Thyroid gland (tissue), 4 donors: ENCODE measurements at places on chromosomes 7 and 10.

- H3K4me1 ChIP-seq, result no peaks in the 10 kb centered on the region
- no peak overlapping the region for H3K4me3 ChIP-seq
Measured at GRCh38 chr7:23893176-23893941, 183.3 kb downstream of the STK31 start.

GRCh38 chr10:21810582-21811244, 192.8 kb downstream of the DNAJC1 start:
- no peaks in the 10 kb centered on the region for H3K4me1 ChIP-seq
- no peaks in the 10 kb centered on the region for H3K36me3 ChIP-seq
- H3K4me3 ChIP-seq, result no peak overlapping the region
- H3K27me3 ChIP-seq, result no peaks in the 10 kb centered on the region
- H3K27ac ChIP-seq, result no peak overlapping the region

DNA sequence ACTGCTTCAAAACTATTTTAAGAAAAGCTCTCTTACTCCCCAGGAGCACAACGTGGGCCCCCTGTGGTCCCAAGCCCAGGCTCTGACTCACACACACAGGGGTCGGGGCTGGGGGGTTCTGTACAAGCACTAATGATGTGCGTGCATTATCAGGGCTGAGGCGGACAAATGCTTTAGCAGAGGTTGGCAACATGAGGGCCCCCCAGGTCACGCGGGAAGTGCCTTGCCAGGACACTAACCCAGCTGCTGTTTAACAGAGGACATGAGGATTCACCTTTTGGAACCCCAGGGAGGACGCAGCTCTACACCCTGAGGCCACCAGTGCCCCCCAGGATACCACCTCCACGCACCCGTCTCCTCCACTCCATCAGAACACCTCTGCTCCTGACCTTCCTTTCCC, 342.8 kb downstream of the DNAJB6 start:
- H3K36me3 ChIP-seq, result no peaks in the 10 kb centered on the region
- H3K4me3 ChIP-seq, result no peak overlapping the region
- H3K27me3 ChIP-seq, result peaks cover 8% of the 10 kb centered on the region
- H3K4me1 ChIP-seq, result no peaks in the 10 kb centered on the region
- H3K27ac ChIP-seq, result no peak overlapping the region
- DNase-seq, result no peak

- no peak overlapping the region for H3K27ac ChIP-seq
- DNase-seq, result no peak
- no peaks in the 10 kb centered on the region for H3K27me3 ChIP-seq
- peaks cover 12% of the 10 kb centered on the region for H3K4me1 ChIP-seq
- peaks cover 21% of the 10 kb centered on the region for H3K36me3 ChIP-seq
- H3K4me3 ChIP-seq, result no peak overlapping the region
Measured at GRCh38 chr7:100802951-100803350, 24.4 kb downstream of the EPHB4 start.

- H3K4me1 ChIP-seq, result no peaks in the 10 kb centered on the region
- DNase-seq, result peak; percentile 51
- H3K4me3 ChIP-seq, result no peak overlapping the region
- H3K27ac ChIP-seq, result no peak overlapping the region
- no peaks in the 10 kb centered on the region for H3K36me3 ChIP-seq
- H3K27me3 ChIP-seq, result no peaks in the 10 kb centered on the region
Measured at GRCh38 chr10:15571575-15571974, 148.1 kb downstream of the ITGA8 start.

DNA sequence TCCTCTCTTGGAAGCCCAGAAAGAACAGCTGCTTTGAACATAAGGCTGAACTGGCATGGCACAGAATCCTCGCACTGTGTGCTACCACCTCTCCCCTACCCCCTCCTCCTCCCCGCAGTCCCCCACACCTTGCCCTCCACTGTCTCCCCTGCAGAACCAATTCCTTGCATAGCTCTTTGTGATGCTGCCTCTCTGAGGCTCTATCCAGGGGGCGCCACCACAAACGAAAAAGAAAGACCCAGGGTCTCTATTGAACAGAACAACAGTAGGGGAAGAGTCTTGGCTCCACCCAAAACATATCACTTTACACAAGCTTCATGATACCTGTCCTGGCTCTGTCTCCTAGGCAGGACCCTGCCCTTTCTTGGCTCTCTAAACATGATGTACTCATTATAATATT, 26.2 kb upstream of the EBLN1 start:
- H3K4me1 ChIP-seq, result no peaks in the 10 kb centered on the region
- no peak overlapping the region for H3K4me3 ChIP-seq
- no peaks in the 10 kb centered on the region for H3K27me3 ChIP-seq
- no peaks in the 10 kb centered on the region for H3K36me3 ChIP-seq

DNA sequence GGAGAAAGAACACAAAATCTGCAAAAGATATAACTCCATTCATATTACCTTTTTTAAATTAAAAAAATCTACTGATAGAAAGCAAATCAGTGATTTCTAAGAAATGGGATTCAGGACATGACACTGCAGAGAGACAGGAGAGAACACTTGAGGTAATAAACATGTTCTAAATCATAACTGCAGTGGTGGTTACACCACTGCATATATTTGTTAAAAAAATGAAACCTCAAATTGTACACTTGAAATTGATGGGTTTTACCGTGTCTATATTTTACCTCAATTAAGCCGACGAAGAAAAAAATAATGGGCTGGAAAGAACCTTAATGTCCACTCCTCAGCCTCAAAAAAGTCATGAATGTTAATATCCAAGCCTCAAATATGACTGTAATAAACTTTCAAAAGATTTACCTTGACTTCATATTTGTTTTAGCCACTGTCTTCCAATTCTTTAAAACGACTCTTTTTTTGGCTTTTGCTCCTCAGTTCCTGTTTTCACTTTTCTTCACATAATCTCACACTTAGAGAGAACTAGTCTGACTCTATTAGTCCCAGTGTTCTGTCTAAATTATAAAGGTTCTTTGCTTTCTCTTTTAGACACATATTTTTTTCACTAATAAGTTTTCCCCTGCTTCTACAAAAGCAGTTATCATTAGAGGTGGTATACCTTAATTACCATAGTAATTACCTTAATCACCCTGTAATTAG, 502.4 kb downstream of the GRM8 start:
- no peaks in the 10 kb centered on the region for H3K36me3 ChIP-seq
- no peak for DNase-seq
- no peaks in the 10 kb centered on the region for H3K27me3 ChIP-seq
- H3K27ac ChIP-seq, result no peak overlapping the region

DNA sequence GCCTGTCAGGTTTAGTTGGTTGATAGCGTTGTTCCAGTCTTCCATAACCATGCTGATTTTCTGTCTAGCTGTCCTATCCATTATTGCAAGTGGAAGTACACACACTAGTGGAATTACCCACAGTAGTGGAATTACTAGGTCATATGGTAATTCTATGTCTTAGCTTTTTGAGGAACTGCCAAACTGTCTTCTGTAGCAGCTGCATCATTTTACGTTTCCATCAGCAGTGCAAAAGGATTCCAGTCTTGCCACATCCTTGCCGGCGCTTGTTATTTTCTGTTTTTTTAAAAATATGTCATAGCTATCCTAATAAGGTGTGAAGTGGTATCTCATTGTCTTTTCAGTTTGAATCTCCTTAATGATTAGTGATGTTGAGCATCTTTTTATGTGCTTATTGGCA, 17.2 kb upstream of the RHBDD2 start:
- no peaks in the 10 kb centered on the region for H3K27me3 ChIP-seq
- no peak overlapping the region for H3K4me3 ChIP-seq
- H3K27ac ChIP-seq, result no peak overlapping the region

DNA sequence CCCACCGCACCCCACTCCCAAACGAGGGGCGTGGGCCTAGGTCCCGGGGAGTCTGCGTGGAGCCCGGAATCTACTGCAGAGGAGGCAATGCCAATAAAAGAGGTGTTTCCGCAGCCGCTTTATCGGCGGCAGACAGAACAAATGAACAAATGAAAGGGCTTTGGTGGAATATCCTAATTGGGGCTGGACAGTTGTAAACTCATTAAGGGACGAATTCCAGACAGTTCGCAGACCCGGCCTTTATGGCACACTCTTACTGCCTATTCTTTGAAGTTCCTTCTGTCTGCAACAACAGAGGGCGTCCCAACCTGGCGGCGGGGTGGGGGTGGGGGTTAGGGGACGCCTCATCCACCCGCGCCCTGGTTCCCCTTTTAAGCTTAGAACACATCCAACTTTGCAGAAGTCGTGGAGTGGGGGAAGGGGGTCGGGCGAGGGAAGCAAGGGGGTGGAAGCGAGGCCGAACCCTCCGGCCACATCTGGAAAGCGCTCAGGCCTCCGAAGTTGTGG, 4.1 kb downstream of the HOXA9 start:
- H3K27me3 ChIP-seq, result peaks cover 64% of the 10 kb centered on the region
- no peak overlapping the region for H3K27ac ChIP-seq
- H3K4me3 ChIP-seq, result no peak overlapping the region
- no peak for DNase-seq
- no peaks in the 10 kb centered on the region for H3K36me3 ChIP-seq

DNA sequence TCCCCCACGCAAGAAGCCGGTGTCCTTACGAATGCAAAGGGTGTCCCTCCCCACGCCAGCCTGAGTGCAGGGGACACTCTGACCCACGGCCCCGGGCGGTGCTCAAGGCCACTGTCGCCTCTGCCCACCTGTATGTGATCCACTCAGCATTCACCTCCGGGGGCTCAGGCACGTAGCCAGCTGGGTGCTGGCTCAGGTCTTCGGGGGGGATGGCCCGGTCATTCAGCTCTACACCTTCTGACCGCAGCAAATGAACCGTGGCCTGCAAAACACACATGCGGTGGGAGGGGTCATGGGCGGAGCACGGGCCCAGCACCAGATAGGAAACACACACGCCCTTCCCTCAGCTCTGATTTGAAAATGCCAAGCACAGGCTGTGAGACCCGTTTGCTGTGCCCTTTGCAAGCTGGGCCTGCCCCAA, 25.9 kb downstream of the CFAP46 start:
- peak; percentile 94 for DNase-seq
- H3K27ac ChIP-seq, result peak overlapping the region; percentile 51
- H3K27me3 ChIP-seq, result no peaks in the 10 kb centered on the region
- no peaks in the 10 kb centered on the region for H3K36me3 ChIP-seq

DNA sequence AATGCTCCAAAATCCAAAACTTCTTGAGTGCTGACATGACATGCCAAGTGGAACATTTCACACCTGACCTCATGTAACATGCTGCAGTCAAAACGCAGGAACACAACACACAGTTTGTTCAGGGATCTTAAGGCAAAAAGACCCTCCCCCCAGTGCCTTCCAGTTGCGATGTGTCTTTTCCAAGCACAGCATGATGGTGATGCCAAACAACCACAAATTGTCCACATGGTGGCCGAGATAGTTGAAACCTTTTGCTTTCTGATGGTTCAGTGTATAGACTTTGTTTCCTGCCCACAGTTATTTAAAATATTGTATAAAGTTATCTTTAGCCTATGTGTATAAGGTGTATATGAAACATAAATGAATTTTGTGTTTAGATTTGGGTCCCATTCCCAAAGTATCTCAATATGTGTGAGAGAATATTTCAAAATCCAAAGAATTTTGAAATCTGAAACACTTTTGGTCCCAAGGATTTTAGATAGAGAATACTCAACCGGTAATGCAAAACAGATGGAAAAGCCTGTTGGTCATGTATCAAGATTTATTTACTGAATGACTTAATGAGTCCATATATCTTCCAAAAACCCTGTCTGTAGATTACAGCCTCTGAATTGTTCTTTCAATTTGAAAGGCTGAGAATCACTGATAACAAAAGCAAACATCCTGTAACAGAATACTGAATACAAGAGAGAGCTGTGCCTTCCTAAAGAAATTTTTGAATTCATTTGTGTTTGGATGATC, 93.4 kb upstream of the OIT3 start:
- H3K27me3 ChIP-seq, result no peaks in the 10 kb centered on the region
- H3K27ac ChIP-seq, result no peak overlapping the region
- no peak for DNase-seq
- no peaks in the 10 kb centered on the region for H3K4me1 ChIP-seq
- no peak overlapping the region for H3K4me3 ChIP-seq

DNA sequence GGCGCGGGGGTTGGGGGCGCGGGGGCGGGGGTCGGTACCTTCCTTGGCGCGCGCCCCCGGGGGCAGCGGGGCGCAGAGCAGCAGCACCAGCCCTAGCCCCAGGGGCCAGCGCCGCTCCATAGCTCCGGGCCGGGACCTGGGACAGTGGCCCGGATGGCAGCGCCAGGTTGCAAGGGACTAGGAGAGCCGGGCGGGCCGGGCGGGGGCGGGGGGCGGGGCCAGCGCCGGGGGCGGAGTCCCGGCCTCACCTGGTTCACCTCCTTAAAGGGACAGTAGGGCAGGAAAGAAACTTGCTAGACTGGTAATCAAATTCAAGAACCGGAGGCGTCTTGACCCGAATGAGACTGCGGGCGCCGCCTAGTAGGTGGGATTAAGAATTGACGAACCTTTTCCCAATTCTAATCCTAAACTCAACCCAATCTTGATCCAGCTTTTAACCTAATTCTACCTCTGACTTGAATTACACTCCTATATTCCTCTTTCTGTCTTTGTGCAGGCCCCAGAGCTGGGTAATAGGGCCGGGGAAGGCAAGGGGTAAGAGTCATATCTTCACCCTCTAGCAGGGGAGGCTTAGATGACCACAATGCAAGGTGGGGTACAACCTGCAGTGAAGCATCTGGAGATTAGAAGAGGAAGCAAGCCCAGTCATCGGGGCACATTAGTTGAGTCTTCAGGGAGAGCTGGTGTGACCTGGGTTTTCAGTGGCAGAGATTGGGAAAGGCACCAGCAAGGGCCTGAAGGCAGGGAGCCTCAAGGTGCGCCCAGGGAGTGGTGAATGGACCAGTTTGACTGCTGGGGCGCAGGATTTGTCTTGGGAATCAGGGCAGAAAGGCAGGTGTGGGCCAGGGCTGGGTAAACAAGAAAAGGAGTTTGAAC, at the start of gene EPHA1:
Gene EPHA1 (minus strand): TSS at position 171 of the 876 bp plus-strand sequence. CDS start 51 bp downstream, at position 120.
- H3K27me3 ChIP-seq, result no peaks in the 10 kb centered on the region
- DNase-seq, result peak; percentile 81
- peaks cover 22% of the 10 kb centered on the region for H3K4me1 ChIP-seq

DNA sequence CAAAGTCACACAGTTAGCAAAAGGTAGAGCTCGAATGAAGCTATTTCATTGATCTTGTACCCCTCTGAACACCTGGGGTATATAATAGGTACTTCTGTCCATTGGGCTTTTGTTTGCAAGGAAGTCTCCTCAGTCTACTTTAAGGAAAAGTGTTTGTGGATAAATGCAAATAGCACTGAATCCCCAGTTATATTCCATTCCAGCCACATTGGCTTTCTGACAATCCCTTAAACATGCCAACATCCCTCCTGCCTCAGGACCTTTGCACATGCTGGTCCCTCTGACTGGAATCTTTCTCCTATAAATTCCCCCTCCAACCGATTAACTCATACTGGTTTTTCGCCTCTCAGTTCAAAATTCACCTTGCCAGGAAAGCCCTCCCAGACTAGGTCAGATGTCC, 17.1 kb downstream of the DUSP5 start:
- no peaks in the 10 kb centered on the region for H3K27me3 ChIP-seq
- H3K27ac ChIP-seq, result no peak overlapping the region
- peaks cover 12% of the 10 kb centered on the region for H3K36me3 ChIP-seq
- H3K4me1 ChIP-seq, result no peaks in the 10 kb centered on the region

GRCh38 chr7:28990200-28990960, 32.2 kb upstream of the TRIL start:
- DNase-seq, result peak; percentile 8
- peaks cover 9% of the 10 kb centered on the region for H3K4me1 ChIP-seq
- no peaks in the 10 kb centered on the region for H3K36me3 ChIP-seq
- no peak overlapping the region for H3K4me3 ChIP-seq

GRCh38 chr7:152340161-152340560, 95.6 kb downstream of the KMT2C start:
- no peak overlapping the region for H3K4me3 ChIP-seq
- peaks cover 33% of the 10 kb centered on the region for H3K4me1 ChIP-seq
- no peak overlapping the region for H3K27ac ChIP-seq
- no peak for DNase-seq
- H3K27me3 ChIP-seq, result no peaks in the 10 kb centered on the region
- H3K36me3 ChIP-seq, result no peaks in the 10 kb centered on the region

GRCh38 chr7:14115701-14116100, 126.2 kb upstream of the ETV1 start:
- no peaks in the 10 kb centered on the region for H3K4me1 ChIP-seq
- no peaks in the 10 kb centered on the region for H3K27me3 ChIP-seq
- no peak overlapping the region for H3K27ac ChIP-seq
- H3K36me3 ChIP-seq, result no peaks in the 10 kb centered on the region
